M059J (cell line): ENCODE measurements at places on chromosomes 4 and X. TPM values are rescaled to one million over a fixed set of nuclear protein-coding genes. Genes with fewer than 3 reads are reported as not detected.

DNA sequence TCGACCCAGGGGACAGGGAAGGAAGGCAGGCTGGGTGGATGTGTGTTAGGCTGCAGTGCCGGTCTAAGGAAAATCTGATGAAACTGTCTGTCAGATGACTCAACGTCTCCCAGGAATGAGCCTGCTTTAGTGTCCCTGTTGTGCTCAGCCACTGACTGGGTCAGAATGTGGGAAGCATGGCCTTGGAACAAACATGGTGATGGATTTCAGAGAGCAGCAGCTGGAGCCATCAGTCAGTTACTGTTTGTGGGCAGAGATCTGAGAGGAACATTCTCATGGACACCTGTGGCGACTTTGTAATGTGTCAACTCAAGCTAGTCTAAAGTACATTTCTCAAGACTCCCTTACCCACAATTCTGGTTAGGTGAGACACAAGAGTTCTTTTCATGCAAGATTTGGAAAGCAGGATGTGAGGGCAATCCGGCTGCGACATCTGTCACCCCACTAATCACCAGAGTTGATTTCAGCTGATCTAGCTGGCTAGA, 63.2 kb downstream of the ANAPC10 start:
- DNase-seq, result peak; percentile 44

DNA sequence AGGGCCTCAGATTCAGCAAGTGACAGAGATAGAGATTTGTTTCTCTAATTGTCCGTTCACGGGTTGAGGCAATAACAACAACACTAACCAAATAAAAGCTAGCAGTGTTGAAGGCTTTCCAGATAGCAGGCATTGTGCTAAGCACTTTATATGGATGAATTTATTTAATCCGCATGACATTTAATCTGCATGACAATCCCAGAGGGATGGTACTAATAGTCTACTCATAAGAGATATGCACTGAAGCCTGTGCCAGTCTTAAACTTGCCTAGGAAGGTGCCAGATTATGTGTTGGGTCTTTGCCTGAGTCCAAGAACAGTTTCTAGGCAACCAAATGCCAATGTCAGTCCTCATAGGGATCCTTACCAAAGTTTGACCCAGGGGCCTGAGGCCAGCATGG, 37.7 kb upstream of the FAT1 start:
- DNase-seq, result peak; percentile 44

PNMA6A gene
- not detected in 2 replicates for total RNA-seq

DNA sequence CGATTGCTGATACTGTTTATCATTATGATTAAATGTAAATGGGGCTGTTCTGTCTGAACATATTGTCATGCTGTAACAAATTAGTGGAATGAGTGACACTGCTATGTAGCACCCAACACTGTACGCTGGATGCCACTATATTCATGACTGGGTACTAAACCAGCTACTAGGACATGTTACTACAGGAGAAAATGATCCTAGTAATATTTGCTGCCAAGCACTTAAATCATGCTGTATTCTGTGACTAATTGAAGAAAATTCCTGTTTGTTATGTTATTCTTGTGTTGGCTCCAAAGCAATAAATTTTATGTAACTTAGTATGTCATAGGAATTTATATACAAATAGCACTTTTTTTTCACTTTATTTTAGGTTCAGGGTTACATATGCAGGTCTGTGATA, 804.2 kb downstream of the CENPC start:
- peak; percentile 59 for DNase-seq

STOX2 gene
- total RNA-seq, result under 0.01 and 0.20 TPM in 2 replicates

DNA sequence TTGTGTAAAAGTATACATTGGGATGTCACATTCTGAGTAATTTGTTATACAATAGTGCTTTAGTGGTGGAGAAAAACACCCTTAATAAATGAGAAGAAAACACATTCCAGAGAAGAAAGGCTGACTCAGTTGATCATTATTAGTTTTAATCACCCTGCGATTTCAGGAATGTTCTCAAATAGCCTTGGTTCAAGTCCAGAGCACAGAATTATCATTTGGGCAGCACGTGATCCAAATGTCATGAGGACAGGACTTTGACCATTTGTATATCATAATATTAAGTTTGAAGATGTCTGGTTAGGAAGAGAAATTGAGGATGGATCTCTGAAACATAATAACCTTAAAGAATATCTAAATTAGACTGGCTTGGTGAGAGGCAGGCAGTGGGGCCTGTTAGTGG, 1434.3 kb upstream of the TENM3 start:
- DNase-seq, result no peak

ZMAT1 gene
- total RNA-seq, result 0.62 and 0.86 TPM in 2 replicates

KCTD8 gene
- total RNA-seq, result not detected in 2 replicates

DNA sequence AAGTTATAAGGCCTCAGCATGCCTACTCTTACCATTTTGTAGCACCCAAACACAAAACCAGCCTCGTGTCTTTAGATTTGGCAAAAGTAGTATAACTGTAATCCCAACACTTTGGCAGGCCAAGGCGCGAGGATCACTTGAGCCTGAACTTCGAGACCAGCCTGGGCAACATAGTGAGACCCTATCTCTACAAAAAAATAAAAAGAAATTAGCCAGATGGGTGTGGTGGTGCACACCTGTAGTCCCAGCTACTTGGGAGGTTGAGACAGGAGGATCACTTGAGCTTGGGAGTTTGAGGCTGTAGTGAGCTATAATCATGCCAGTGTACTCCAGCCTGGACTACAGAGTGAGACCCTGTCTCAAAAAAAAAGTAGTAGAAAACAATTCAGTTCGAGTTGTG, 17.6 kb downstream of the SYAP1 start:
- DNase-seq, result no peak

DNA sequence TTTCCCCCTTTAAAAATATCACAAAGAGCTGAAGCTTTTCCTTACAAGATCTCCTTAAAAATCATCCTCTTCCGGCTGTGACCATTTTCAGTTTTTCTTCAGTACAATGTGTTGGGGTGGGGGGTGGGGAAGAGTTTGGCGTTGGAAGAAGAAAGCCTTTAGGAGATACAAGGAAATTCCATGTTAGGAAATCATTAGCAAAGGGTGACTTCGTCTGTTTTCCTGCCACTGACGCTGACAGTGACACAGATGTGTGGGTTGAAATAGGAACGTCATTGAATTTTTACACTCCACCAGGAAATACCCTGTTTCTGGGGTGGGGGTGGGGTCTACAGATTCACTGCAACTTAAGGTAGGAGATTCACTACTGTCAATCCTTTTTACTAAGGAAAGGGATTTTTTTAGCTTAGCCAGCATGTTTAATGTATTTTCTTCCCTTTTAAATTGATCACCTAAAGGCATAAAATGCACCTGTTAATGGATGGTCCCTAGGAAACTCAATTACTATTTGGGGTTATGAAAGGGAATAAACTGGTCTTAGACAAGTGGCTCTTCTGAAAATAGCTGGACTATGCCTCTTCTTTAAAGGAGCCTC, 3.9 kb downstream of the MAMLD1 start:
- peak; percentile 46 for DNase-seq

GRPEL1 gene
- 36.7 and 52.5 TPM in 2 replicates for total RNA-seq

PRPS1 gene
- total RNA-seq, result 159 and 164 TPM in 2 replicates

IDH3G gene
- total RNA-seq, result 131 and 165 TPM in 2 replicates

F9 gene
- not detected in 2 replicates for total RNA-seq

DNA sequence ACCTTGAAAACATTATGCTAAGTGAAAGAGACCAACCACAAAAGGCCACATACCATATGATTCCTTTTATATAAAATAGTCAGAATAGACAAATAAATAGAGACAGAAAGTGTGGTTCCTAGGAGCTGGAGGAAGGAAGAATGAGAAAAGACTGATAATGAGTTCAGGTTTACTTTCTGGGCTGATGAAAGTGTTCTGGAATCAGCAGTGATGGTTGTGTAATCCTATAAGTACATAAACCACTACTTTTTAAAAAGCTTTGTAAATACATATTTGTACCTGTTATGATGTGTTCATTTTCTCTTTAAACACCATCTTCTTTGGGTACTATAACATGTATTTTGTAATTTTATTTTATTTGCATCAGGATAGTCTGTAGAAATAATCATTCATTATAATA, 20.6 kb downstream of the PIR start:
- no peak for DNase-seq

DNA sequence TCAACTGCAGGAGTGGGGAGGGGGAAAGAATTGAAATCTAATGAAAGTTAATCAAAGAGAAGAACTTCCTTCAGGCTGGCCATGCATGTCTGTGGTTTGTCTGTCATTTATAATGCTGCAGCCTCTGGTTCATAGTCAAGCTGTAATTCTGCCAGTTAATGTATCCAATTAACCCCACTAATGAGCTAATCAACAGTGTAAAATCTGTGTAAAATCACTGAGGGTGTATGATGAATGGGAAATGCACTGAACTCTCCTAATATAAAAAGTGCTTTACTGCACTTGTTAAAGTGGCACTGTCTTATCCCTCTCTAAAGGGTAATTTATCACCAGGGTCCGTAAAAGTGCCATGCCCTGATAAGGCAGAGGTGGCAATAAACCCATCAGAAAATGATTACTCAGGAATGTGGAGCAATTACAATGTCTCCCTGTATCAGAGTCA, 798.1 kb downstream of the PDHA2 start:
- no peak for DNase-seq

PNMA3 gene
- total RNA-seq, result not detected in 2 replicates

DNA sequence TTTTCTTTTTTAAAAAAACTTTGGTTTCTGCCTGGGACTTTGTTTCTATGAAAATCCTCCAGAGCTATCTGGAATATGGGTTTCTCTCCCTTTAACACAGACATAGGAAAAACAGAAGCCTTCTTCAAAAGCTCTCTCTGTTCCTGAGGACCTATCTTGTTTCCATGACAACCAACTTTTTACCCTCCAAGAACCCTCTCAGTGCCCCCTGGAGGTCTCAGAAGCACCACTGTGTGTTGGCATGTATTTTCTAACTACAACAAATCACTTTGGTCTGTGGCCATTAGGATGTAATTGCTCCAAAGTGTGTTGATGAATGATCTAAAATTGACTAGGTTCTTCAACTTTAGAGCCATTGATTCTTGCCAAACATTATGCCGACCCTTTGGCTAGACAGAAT, 1331.6 kb downstream of the ADGRL3 start:
- DNase-seq, result no peak

DNA sequence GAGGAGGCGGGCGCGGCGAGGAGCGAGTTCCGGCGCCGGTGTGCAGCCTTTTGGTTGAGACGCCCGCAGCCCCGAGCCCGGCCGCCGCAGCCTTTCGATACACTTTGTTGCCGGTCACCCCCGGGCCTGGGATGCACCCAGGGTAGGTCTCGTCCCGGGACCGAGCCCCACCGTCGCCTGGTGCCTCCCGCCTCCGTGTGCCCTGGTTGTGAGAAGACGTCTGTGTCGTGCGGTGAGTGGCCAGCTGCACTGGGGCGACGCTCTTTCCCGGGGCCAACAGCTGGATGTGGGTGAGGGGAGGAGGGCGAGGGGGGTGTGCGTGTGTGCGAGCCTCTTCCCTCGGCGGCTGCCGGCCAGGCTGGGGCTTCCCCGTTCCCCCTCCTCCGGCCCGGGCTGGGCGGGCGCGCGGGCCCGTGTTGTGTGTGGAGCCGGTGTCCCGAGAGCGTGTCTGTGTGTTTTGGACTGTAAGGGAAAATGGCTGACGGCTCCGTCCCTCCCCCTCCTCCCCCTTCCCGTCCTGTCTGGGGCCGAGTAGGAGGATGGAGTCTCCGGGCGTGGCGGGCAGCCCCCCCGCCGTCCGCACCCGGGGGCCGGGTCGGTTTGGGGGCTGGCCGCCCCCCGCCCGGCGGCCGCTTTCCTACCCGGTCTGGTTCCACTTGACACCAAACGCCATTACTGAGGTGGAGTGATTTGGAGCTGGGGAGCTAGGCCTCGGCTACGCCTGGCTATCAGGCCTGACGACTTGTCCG, 807 bp downstream of the USP9X start:
- peak; percentile 64 for DNase-seq

- no peak for DNase-seq
These were observed 63.9 kb downstream of the WFS1 start for GRCh38 chr4:6333301-6334202.

GRCh38 chrX:3271834-3272186, 74.6 kb downstream of the MXRA5 start:
- peak; percentile 93 for DNase-seq

DNA sequence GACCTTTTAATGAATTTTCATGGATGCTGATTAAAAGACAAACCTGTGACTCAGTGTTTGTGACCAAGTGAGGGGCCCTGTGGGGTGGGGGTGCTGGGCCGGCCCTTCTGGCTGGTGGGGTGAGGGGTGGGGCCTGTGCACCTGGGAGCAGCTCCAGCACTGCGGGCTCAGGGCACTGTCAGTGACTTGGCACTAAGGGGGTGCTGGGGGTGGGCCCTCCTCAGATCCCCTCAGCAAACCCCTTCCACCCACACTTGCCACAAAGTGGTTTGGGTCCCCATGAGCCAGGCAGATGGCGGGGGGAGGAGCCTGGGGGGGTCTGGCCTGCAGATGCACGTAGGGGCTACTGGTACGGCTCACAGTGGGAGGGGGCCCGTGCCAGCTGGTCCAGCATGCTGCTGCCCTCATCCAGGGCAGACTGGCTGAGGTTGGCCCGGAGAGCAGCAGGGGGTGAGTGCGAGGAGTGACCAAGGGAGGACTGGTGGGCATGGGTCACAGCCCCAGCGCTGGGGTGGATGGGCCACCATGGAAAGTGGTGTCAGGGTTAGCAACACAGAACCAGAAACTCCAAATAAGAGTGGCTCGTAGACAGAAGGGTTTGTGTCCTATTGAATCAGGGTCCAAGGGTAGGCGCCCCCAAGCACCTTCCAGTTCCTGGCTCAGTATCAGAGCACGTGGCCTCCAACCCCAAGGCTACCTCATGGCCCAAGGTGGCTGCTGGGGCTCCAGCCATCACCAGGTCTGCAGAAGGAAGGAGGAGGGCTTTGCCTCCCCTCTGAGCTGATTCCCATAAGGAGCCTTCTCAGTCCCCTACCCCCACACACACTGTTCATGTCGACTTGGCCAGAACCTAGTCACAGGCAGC, 10.1 kb downstream of the NKX1-1 start:
- DNase-seq, result no peak

DNA sequence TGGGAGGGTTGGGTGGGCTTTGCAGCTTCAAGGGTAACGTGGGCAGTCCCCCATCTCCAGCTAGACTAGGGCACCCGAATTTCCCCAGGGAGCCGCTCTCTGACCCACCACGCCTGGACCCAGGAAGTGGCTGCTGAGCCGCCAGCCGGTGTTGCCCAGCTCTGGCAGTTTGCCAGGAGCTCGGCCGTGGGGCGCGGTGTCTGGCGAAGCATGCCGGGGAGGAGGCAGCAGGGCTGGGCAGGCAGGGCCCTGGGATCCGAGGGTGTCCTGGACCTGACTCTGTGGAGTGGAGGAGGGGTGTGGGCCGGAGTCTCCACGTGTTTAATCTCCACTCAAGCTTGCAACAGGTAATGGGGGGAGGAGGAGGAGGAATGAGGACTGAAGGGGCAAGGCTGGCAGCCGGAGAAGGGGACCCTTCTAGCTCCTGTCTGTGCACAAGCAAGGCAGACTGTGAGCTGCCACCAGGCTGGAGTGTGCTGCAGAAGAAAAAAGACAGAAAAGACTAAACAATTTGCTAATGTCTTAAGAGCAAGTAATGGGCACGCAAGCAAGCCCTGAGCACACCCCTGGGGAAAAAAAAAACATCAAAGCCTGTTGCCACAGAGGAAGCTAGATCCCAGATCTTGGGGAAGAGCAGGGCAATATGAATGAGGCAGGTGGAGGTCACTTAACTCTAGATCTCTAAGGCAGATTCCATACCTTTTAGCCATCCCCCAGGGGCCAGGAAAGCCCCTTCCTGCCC, 2.4 kb downstream of the LONRF3 start:
- peak; percentile 73 for DNase-seq

- no peak for DNase-seq
These were observed 1.7 kb downstream of the PRAF2 start for GRCh38 chrX:49071877-49072711.
